ELF-1 (cell line): ENCODE measurements at places on chromosomes 1 and 21.
A peak's percentile ranks its signal among the peaks of the same experiment; 100 is the strongest.

GRCh38 chr1:104468282-104468681 is 718.6 kb downstream of the AMY1C start:
- DNase-seq = no peak

GRCh38 chr1:24472527-24473251 is 29.9 kb upstream of the RCAN3 start:
- no peak for DNase-seq

- DNase-seq = no peak
Measured at GRCh38 chr1:193338194-193338593, 151.8 kb upstream of the B3GALT2 start.

- no peak for DNase-seq
Measured at GRCh38 chr1:145855426-145855948, 3.4 kb downstream of the PIAS3 start.

DNA sequence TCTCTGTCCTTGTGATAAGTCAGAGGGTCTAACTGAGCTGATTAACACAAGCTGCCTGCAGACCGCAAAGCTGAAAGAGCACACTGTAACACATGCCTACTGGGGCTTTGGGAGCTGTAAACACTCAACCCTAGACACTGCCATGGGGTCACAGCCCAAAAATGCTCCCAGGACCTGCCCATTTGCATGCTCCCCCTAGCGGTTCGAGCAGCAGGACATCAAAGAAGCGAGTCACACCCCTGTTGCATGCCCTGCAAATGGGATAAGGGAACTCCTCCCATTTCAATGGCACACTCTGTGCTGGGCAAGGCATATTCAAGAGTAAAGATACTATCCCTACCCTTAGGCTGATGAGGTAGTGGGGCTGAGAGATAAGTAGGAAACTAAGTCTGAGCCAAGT is 22.8 kb downstream of the LCE3E start:
- DNase-seq = peak; percentile 1

GRCh38 chr1:109481646-109482045 is 2.1 kb upstream of the ATXN7L2 start:
- no peak for DNase-seq

GRCh38 chr1:42957229-42957879 is 1.3 kb downstream of the SLC2A1 start:
- DNase-seq = peak; percentile 39

DNA sequence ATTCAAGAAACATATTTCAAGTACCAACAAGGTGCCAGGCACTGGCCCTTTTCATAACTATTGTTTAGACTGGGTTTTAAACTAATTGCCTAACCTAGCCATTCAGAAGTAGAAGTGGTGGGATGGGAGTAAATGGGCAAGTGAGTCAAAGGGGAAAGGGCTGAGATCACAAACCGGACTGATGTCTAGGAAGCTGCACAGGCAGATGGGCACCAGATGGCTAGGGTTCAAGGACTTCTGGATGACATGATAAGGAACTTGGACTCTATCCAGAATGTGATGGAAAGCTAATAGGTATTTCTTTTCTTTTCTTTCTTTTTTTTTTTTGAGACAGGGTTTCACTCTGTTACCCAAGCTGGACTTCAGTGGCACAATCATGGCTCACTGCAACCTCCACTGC is 46.6 kb downstream of the LYST start:
- DNase-seq = no peak
